ENCODE measurements at places on chromosomes 6 and 20. TPM values are rescaled to one million over a fixed set of nuclear protein-coding genes. Genes with fewer than 3 reads are reported as not detected.

Gene OR2H2
- not detected for total RNA-seq

Gene OR12D3
- not detected for total RNA-seq

Gene FAM229B
- 14.0 TPM for total RNA-seq

Gene RAB23
- 57.7 TPM for total RNA-seq

Gene PHACTR3
- total RNA-seq = not detected

Gene RPP21
- 29.1 TPM for total RNA-seq

Gene DXO
- total RNA-seq = 11.0 TPM

Gene SLC39A7
- total RNA-seq = 162 TPM

Gene OR2H1
- not detected for total RNA-seq

Gene SSTR4
- total RNA-seq = not detected

Gene IL22RA2
- total RNA-seq = not detected

Gene PKHD1
- not detected for total RNA-seq

Gene ZBTB46
- 0.59 TPM for total RNA-seq

Gene IFNGR1
- total RNA-seq = 73.6 TPM

Gene SIRPB1
- 2.1 TPM for total RNA-seq

Gene LST1
- total RNA-seq = not detected

Gene RCAN2
- total RNA-seq = not detected

Gene TMEM30A
- 357 TPM for total RNA-seq

Gene CDSN
- total RNA-seq = not detected

Gene KHDRBS2
- not detected for total RNA-seq

Gene SNHG17
- 3.0 TPM for total RNA-seq

Gene EPPIN
- not detected for total RNA-seq

Gene BPIFA1
- not detected for total RNA-seq

Gene ADGRF5
- total RNA-seq = under 0.01 TPM
